ENCODE measurements at places on chromosomes 4 and X.

GRCh38 chr4:83556006-83556707, 20.2 kb downstream of the GPAT3 start:
- no peak for DNase-seq

- DNase-seq = no peak
These were observed 63.1 kb downstream of the ACOX3 start for GRCh38 chr4:8377103-8378075.

- DNase-seq = no peak
These were observed 204.8 kb upstream of the RPS6KA3 start for GRCh38 chrX:20471483-20471882.

- no peak for DNase-seq
These were observed 73.0 kb upstream of the KLHL13 start for GRCh38 chrX:118189628-118190027.

GRCh38 chr4:48041535-48042137, 25.1 kb downstream of the NIPAL1 start:
- DNase-seq = no peak

DNA sequence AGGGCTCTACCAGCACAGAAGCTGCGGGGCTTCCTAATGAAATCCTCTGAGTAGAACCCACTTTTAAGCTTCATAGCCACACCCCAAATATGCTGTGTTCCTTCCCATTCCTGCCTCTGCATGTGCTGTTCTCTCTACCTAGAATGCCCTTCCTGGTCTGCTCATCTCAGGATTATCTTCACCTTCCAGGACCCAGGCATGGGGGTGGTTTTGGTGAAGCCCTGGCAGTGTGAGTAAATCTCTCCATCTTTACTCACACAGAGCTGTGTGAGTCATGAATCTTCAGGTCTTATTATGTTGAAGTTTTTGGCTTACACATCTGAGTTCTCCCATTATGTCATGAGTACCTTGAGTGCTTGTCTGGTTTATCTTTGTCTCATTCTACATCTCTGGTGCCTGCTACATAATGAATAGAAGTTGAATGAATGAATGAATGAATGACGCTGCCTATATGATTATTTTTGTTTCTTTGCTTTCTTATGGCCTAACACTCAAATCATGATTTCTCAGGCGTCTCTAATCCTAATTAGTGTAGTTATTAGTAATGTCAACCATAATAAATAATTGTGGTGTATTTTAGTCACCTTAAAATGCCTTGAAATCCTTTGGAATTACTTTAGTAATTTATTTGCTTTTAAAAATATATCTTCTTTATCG, 41.9 kb downstream of the HADH start:
- DNase-seq = no peak

DNA sequence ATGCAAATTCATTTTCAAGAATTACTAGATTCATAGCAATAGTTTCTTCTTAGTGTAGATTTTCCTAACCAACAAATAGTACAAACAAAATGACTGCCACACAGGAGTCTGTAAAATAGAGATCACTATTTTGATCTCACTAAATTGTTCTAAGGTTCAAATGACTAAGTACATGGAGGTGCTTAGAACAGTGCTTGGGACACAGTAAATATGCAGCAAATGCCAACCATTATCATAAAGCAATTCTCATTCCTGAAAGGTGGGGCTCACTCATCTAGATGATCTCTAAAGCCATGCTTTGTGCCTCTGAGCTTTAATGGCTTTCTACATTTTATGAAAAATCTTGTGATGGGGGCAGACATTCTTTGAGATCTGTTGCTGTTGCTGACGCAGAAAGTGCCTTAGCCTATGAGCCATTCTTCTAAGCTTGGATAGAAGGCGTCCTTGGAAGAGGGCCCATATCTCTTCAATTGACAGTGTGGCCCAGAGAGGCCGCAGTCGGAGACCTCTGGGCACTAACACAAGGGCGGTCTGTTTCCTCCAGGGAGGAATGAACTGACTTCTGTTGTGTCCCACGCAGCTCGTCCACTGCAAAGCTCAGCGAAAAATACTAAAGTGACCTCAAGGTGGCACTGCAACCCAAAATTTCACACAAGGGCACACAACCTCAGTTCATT, 23.5 kb downstream of the TLR10 start:
- DNase-seq = no peak
